Adrenal gland (tissue), 19 donors: ENCODE measurements at places on chromosomes 2 and 18.

DNA sequence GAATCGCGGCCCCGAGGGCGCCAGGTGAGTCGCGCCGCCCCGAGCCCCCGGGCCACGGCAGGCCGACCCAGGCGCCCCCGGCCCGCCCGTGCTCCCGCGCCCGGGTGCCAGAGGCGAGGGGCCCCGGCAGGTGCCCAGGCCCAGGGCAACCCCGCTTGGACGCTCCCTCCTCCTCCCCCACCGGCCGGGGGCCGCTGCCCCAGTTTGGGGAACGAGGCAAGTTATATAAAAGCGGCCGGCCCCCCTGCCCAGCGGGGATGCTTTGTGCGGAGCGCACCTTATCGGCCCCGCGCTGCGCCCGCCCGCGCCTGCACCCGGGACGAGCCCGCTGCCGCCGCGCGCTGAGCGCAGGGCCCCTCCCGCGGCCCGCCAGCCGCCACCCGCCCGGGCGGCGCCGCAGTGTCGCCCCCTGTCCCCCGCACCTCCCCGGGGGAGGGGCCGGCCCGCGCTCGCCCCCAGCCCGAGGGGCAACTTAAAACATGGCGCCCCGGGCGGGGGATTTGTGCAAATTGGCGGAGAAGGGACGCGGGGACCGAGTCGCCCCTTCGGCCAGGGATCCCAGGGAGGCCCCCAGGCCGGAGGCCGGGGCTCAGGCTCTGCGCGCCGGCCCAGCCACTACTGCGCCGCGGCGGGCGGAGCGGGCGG lies 639 bp downstream of the EPB41L3 start:
- peak; percentile 39 for DNase-seq

- DNase-seq = no peak
Observed at GRCh38 chr2:109701362-109701761, 87.2 kb downstream of the SOWAHC start.

DNA sequence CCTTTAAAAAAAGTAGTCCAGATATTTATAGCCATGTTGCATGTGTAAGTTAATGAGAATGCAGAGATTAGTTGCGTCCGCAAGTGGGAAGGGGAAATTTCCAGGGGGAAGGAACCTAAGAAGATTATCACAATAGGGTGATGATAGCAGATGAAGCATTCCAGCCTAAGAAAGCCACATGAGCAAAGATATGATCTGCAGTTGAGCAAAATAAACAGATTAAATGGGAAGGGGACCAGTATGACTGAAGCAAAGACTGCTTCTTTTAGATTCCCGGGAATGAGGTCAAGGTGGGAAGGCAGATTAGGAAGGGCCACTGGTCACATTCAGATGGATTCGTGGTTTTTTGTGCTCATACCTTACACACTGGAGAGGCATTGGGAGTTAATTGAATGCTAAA lies 154.6 kb upstream of the CDH2 start:
- DNase-seq = no peak

DNA sequence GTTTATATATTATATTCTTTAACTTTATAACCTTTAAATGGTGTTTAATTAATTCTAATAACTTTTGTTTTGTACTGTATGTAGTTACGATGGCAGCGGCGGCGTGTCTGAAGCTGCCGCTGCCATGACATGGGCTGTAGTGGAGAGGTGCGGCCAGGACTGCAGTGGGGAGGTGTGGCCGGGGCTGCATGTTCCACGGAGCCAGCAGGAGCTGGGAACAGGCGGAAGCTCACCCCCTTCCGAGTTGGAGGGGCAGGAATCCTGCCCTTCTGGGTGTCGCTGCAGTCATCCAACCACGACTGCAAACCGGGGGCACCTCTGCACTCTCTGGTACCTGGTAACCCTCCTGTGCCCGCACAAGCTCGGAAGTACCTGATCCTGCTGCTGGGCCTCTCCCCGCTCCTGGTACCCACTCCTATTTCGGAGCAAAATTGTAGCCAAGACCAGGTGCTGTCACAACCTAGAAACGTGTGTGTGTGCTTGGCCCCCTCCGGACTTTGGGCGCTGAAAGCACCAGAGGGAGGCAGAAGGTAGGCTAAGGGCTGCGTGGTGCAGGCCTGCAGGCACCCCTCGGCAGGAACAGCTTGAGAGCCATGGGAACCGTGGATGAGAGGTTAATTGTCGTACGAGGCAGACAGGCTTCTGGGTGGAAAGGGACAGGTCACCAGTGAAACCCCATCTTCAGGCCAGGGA lies 1329.7 kb upstream of the SLC39A10 start:
- DNase-seq = no peak

- DNase-seq = no peak
Observed at GRCh38 chr2:39873586-39873985, 94.5 kb upstream of the THUMPD2 start.

DNA sequence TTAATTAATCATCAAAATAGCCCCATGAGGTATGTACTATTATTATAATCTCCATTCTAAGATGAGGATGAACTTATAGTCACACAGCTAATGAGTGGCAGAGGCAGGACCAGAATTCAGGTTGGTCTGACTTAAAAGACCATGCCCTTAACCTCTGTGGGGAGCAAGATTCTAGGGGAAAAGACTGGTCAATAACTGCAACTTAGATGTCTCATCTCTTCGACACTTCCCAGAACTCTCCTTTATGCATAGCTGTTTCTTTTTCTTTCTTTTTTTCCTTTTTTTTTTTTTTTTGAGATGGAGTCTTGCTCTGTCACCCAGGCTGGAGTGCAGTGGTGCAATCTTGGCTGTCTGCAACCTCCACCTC lies 66.3 kb upstream of the RTN4 start:
- DNase-seq = no peak

DNA sequence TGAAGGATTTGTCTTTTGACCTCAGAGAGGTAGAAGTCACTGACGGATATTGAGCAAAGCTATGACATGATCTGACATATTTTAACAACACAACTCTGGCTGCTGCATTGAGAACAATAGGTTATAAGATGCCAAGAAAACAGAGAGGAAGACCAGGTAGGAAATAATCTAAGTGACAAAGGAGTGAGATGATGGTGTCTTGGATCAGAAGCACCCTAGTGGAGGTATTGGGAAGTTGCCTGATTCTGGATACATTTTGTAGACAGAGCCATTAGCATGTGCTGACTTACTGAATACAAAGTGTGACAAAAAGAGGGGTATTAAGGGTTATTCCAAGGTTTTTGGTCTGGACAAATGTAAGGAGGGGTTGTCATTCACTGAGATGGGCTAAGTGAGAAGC lies 1438.1 kb downstream of the DPP10 start:
- DNase-seq = no peak

GRCh38 chr2:69798290-69798908 lies 31.1 kb upstream of the GMCL1 start:
- DNase-seq = peak; percentile 37

- DNase-seq = no peak
Observed at GRCh38 chr2:62586981-62587380, 81.0 kb upstream of the TMEM17 start.

GRCh38 chr2:60106836-60107529 lies 446.5 kb downstream of the BCL11A start:
- DNase-seq = no peak

GRCh38 chr2:60821587-60822302 lies 59.6 kb upstream of the REL start:
- no peak for DNase-seq

DNA sequence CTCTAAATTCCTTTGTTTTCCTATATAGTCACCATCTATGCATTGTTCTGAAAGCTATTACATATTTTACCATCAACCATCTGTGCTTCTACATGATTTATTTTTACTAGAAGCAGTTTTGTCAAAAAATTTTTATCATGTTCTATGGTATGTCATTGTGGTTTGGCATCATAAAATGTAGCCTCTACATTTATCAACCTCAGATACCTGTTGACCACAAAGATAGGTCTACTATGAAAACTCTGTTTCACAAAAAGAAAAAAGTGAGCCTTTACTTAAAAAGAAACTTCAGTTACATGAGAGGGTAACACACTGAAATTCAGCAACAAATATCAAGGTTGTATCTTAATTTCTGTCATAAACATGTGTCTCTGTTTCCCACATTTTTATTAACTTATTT lies 3.7 kb downstream of the BCL2 start:
- DNase-seq = no peak

GRCh38 chr18:76823587-76824011 lies 1.2 kb downstream of the ZNF236 start:
- DNase-seq = peak; percentile 10

GRCh38 chr2:46778511-46778910 lies 137.1 kb downstream of the MCFD2 start:
- DNase-seq = no peak
